Activated T-helper 1 cell treated with anti-CD3 and anti-CD28 coated beads, Interleukin-2, amount 50 U/mL, for 16 hours (primary cell): ENCODE measurements at places on chromosomes 2 and 18.

DNA sequence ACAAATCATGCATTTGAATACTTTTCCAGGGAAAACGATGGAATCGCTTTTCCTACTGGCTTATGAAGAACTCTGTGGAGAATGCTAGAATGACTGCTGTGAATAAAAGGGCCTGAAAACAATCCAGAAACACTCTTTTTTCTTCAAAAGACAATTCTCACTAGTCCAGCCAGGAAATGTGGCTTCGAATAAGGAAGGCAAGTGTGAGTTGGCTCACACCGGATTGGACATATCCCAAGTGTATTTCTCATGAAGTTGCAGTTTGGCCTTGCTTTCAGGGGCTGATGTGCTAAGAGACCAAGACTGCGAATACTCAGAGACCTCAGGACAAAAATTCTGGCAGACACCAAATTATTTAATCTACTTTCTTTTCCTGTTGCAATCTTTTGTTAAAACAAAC lies 54.1 kb downstream of the FIGN start:
- no peak for DNase-seq

GRCh38 chr2:191922736-191923651 lies 76.1 kb upstream of the CAVIN2 start:
- DNase-seq = no peak

- DNase-seq = no peak
Observed at GRCh38 chr2:15901808-15902130, 38.6 kb upstream of the MYCN start.

DNA sequence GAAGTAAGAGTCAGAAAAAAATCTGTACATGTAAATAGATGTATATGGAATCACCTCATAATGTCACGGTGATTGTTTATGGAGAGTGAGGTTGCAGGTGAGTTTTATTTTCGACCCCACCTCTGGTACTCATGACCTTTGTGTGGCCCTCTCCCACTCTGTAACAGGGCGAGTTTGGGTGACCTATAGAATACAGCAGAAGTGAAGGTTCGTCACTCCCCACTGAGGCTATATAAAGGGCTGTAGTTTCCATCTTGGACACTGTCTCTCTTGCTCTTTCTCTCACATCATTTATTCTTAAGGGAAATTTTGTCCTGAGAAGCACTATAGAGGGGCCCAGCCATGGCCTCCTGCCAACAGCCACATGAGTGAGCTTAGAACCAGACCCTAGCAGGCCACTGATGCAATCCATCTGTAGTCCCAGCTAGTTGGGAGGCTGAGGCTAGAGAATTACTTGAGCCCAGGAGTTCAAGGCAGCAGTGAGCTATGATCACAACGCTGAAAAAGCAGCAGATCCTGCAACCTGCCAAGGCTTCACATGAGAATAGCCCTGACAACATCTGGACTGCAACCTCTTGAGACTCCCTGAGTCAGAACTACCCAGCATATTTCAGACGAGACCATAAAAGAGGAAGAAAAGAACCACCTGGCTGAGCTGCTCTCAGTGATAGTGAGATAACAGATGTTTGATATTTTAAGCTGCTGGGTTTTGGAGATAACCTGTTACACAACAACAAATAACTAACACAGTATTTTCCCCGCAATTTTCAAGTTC lies 74.3 kb upstream of the SLC1A4 start:
- DNase-seq = no peak

GRCh38 chr2:201285499-201285898 lies 25.2 kb downstream of the CASP8 start:
- no peak for DNase-seq

DNA sequence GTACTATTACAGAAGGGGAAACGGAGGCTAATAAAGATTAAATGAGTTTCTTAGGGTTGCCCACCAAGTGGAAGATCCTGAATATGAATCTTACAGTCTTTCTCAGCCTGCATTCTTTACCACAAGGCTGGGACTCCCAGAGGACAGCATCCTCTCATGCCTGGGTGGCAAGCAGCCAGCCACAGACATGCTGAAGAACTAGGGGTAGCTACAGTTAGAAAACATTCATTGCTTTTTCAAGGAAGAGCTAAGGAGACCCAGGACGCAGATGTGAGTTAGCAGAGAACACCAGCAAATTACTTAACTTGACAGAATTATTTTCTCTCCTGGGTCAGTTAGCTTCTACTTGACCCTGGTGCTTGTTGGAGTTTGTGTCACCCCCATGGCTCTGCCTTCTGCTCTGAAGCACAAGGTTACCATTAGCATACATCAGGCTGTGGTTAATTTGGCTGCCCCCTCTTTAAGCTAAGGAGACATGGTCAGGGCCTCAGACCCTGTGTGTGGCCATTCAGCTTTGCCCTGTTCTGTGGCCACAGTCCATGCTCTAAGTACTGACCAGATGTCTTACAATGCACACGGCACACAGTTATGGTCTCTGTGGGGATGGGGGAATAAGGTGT lies 132.3 kb upstream of the TNP1 start:
- no peak for DNase-seq

GRCh38 chr18:56489893-56490292 lies 148.5 kb downstream of the TXNL1 start:
- DNase-seq = no peak

- DNase-seq = no peak
Observed at GRCh38 chr2:127185705-127186104, 34.4 kb downstream of the CYP27C1 start.

- DNase-seq = no peak
Observed at GRCh38 chr2:172232708-172233396, 130.2 kb upstream of the DLX2 start.

DNA sequence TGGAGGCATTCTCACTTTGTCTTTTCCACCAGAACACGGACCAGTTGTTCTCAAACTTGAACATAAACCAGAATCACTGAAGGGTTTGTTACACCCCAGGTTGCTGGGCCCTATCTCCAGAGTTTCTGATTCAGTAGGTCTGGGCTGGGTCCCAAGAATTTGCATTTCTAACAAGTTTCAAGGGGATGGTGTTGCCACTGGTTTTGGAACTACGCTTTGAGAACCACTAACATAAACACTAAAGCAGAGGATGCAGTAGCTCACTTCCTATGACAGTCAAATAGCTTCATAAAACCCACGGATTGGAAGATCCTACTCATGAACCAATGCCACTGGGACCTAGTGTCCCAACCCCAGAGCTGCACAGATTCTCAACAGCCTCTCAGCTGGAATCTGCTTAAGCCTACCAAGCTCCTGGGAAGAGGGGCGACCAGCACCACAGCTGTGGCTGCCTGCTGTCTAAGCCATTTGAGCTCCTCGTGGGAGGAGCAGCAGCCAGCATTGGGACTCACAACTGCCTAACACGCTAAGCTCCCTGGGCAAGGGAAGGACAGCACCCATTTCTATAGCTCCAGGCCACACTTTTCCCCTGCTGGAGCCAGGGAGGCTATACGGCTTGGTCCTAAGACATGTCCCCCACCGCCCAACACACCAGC lies 62.5 kb downstream of the C1D start:
- DNase-seq = no peak

- no peak for DNase-seq
Observed at GRCh38 chr18:63051928-63052327, 267.6 kb downstream of the BCL2 start.

- DNase-seq = no peak
Observed at GRCh38 chr2:19942199-19942598, 40.4 kb upstream of the TTC32 start.

DNA sequence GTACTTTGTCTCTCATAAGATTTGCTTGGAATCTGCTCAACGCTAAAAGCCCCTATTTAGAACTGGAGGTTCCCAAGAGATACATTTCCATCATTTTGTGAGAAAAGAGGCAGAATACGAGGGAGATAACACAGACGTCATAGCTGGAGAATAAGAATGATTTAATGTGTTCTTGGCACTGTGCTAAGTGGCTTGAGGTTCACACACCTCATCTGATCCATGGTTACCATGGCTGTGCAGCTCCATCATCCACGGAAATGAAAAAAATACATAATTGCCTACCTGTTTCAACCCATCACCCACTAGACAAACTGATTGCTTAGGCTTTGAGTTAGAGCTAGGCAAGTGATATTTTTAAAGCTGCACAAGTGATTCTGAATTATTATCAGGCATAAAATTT lies 227.6 kb downstream of the SLC8A1 start:
- DNase-seq = no peak

GRCh38 chr2:235793163-235793752 lies 299.4 kb downstream of the AGAP1 start:
- DNase-seq = no peak

- no peak for DNase-seq
Observed at GRCh38 chr2:170354388-170354787, 176.4 kb downstream of the MYO3B start.

GRCh38 chr2:159545085-159545484 lies 71.3 kb downstream of the BAZ2B start:
- DNase-seq = no peak

- DNase-seq = no peak
Observed at GRCh38 chr2:154720651-154721050, 22.2 kb downstream of the KCNJ3 start.

DNA sequence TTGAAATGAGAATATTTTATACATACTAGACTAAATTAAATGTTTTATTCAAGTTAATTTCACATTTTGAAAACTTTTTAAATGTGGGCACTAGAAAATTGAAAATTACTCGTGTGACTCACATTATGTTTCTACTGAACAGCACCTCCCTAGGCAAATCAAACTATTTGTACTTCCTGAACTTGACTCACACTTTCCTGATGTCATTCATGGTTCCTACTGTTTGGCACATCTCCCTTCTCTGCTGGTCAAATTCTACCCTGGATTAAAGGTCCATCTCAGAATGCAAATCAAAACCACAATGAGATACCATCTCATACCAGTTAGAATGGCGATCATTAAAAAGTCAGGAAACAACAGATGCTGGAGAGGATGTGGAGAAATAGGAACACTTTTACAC lies 16.7 kb downstream of the LHCGR start:
- no peak for DNase-seq

- no peak for DNase-seq
Observed at GRCh38 chr2:222750533-222750932, 79.1 kb downstream of the MOGAT1 start.

DNA sequence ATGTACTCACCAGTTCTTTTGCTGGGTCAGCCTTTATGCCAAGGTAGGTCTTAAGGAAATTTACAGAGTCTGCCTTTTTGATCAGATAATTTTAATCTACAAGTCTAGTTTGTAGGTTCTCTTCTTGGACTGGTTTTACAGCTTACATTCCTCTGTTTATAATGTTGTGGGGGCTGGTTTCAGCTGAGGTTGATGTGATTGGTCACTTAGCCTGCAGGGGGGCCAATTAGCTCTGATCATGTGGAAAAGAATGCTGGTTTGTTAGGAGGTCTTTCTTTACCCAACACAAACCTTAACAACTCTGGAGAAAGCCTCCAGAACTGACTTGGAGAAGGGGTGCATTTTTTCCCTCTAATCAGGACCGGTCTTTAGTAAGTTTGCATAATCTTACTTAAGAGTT lies at the start of gene KCNJ13:
TSS of gene KCNJ13 (minus strand) at position 131 of the 400 bp plus-strand sequence. CDS start 5,203 bp downstream, outside the sequence.
- no peak for DNase-seq

DNA sequence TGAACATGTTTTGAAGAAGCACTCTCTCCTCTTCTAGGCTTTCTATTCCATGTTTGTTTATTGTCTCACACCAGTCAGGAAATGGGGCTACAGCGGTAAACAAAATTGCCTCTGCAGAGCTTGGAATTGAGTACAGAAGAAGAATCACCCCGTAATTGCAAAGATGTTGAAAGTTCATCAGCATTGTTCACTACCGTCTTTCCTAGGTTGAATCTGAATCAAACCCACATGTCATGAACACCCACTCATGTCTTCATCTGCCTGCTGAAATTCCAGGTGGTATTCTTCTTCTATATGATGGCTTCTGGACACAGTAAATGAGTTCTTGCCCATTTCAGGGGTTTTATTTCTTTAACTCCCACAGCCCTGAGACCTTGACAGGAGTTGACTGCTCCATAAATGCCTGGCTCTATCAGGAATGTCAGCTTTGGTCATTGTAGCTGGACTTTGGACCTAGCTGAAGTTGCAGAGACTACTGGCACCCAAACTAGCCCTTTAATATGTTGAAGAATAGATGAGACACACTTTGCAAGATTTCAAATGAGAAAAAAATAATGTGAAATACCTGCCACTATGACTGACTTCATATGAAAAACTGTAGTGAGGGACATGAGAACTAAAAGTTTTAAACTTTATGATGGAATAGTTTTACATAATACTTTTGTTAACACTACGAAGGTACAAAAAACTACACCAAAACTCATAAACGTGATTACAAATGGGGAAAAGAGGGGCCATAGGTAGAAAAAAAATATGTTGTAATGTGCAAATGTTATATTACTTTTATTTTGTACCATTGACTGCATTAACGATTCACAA lies 1235.3 kb upstream of the ZEB2 start:
- no peak for DNase-seq

- no peak for DNase-seq
Observed at GRCh38 chr18:3874125-3874524, 424.2 kb downstream of the TGIF1 start.

DNA sequence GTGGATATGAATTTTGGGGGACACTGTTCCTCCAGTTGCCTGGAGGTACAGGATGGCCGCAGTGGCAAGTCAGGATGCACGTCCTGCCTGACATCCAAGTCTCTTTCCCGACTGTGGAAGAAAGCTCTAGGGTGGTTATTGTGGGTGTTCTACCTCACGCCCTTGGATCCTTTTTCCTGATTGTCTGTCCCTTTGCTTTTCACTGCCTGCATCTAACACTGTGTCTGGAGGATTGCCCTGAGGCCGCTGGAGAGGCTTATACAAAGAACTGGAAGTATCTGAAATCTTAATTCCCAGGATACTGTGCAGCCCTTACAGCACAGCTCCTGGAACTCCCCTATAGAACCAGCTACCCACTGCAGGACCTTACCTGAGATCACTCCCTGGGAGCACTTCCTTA lies 250.5 kb downstream of the TFCP2L1 start:
- DNase-seq = no peak

DNA sequence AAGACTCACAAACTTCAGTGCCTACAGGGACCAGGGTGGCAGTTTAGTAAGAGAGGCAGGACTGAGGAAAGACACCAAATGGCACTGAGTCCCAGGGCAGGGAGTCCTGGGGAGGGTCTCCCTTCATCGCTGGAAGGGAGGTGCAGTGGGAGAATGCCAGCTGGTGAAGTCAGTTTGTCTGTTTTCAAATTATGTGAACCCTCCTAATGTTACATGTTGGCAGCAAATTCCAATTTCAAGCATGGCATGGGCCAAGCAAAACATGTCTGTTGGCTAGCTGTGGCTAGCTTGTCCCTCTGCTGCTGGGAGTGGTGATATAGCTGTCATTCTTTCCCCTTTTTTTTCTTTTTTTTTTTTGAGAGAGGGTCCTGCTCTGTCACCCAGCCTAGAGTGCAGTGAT lies 55.9 kb upstream of the HAAO start:
- DNase-seq = no peak

DNA sequence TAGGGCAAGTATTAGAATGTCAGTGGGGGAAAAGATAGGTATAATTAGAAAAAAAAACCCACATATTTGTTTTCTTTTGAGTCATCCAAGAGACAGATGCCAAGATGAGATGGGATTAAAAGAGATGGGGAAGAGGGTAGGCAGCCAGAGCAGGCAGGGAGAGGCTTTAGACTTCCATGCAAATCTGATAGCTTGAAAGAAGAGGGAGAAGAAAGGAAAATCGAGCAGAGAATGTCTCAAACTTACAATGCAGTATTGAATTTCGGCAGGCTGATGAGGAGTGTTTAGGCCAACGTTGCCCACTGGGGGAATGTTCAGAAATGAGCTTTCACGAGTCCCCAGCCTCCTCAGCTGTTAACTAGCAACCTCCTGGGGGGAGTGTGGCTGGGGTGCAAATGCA lies 91.3 kb downstream of the SPATS2L start:
- no peak for DNase-seq

GRCh38 chr2:79876430-79876829 lies 363.6 kb downstream of the CTNNA2 start:
- no peak for DNase-seq

GRCh38 chr2:102061286-102061699 lies 69.5 kb downstream of the IL1R2 start:
- no peak for DNase-seq
